Keratinocyte (primary cell): ENCODE measurements at places on chromosomes 7 and 10. TPM values are rescaled to one million over a fixed set of nuclear protein-coding genes. Genes with fewer than 3 reads are reported as not detected.

CALML5 gene
- 5.7 to 11.4 TPM (median 7.3 TPM) in 3 replicates for polyA plus RNA-seq

NPC1L1 gene
- polyA plus RNA-seq: 0.01 to 0.03 TPM in 2 of 3 replicates, not detected in the other

CRHR2 gene
- polyA plus RNA-seq: not detected in 3 replicates

CCDC172 gene
- polyA plus RNA-seq: not detected in 3 replicates
